ENCODE measurements at places on chromosomes 5 and 9.

- no peak for DNase-seq
These were observed 3.2 kb downstream of the TOR4A start for GRCh38 chr9:137280474-137281344.

DNA sequence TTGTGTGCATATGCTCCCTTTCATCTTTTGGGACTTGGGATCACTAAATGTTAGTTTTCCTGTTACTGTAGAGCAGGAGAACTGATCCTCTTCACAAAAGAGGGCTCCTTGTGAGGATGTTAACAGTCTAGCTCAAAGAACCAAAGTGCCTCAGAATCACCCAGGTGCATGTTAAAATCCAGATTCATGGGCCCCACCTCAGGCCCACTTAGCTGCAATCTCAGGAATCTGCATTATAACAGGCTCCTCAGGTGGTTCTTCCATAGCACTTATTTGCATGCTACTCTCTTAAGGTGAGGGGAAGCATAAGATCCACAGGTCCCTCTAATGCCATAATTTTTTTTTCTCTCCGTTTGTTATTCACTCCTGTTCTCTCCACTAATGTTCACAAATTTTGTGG is 14.8 kb upstream of the MEF2C start:
- DNase-seq: no peak

DNA sequence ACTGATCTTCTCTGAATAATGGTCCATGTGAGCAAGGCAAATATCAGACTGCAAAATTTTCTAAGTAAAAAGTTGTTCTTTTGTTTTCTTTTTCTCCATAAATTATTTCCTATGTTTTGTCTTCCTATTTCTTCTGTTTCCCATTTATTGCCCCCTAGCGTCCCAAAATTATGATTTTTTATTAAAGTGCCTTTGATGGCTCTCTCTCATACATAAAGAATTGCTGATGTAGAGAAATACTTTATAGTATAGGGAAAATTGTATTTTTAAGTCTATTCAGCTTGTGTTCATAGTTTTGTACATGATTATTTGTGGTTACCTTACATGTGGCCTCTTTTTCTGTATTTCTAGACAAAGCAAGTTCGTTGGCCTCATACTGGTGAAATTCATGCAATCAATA is 1031.2 kb downstream of the EFNA5 start:
- DNase-seq: no peak

GRCh38 chr5:11240293-11241190 is 479.5 kb upstream of the DAP start:
- no peak for DNase-seq

- no peak for DNase-seq
These were observed 173.2 kb downstream of the CCDC192 start for GRCh38 chr5:127876384-127876783.

GRCh38 chr5:54388409-54388808 is 67.1 kb upstream of the HSPB3 start:
- DNase-seq: no peak
